ENCODE measurements at places on chromosomes 11 and 22.

GRCh38 chr11:23732026-23732425 lies 764.8 kb upstream of the LUZP2 start:
- DNase-seq = no peak

- DNase-seq = no peak
Observed at GRCh38 chr22:44519886-44520285, 21.9 kb upstream of the RTL6 start.

- DNase-seq = no peak
Observed at GRCh38 chr11:120022617-120023016, 115.3 kb downstream of the TRIM29 start.

DNA sequence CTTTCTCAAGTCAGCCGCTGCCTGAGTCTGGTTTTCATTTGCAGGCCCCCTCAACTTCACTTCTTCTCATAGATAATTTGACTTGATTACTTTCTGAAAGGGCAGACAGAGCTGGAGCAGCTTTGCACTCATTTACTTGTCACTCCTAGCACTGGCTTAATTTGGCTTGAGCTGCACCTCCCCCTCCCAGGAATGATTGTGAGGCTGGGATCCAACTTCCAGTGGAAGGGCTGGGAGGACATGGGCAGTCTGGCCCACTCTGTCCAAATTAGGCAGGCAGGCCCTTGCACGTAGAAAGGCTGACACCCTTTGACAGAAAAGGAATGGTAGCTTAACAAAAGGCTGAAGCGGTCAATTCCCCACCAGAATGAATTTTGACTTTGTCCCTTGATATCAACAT lies 453.9 kb downstream of the ETS1 start:
- DNase-seq = no peak

- DNase-seq = no peak
Observed at GRCh38 chr11:78402847-78403246, 14.8 kb downstream of the GAB2 start.
